ENCODE measurements at places on chromosomes 1 and 21.

DNA sequence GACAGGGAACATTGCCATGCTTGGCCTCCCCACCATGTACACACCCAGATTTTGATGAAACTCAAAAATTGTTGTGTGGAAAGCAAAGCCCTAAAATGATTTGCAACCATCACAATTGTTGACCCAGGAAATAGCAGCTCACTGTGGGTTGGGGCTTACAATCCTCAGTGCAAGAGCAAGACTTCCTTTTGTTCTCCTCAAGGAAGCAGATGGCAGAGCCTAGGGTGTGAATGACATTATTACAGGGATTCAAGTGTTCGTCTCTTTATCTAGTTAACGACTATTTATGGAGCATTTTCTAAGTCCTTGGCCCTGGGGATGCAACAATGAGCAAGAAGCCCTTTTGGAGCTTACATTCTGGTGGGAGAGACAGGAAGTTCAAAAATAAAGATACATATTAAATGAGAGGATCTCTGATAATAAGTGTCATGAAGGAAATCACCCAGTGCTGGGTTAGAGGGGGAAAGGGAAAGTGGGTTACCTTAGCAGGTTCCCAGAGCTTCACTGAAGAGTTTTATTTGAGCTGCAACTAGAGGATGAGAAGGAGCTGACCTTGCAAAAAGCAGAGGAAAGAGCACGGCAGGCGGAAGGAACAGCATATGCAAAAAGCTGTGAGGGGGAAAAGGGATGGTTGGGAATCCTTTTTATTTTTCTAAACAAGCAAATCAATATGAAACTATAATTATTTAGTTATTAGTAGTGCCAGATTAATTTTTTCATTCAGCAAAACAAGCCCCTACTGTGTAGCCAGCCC, 38.5 kb upstream of the ID3 start:
- peak; percentile 21 for DNase-seq

DNA sequence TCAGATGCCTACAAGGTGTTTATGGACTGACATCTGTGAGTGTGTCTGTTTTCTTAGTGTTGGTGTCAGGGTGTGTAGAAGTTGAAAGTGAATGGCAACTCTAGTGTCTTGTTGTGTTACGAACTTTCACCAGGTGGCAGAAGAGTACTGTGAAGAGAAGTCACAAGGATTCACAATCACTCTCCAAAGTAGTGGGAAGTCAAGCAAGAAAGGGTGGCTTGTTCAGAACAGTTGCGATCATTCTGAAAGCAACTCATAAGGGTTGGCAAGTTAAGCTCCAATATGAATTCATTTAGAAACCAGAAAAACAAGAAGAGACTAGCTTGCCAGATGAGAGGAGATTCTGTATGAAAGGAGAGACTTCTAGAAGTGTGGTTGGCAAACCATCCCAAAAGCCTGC, 86.1 kb downstream of the FASLG start:
- peak; percentile 71 for DNase-seq

- peak; percentile 94 for DNase-seq
Observed at GRCh38 chr1:92961896-92962752, 862 bp upstream of the DIPK1A start.

- DNase-seq = no peak
Observed at GRCh38 chr1:44511769-44512168, 106.7 kb downstream of the RNF220 start.

DNA sequence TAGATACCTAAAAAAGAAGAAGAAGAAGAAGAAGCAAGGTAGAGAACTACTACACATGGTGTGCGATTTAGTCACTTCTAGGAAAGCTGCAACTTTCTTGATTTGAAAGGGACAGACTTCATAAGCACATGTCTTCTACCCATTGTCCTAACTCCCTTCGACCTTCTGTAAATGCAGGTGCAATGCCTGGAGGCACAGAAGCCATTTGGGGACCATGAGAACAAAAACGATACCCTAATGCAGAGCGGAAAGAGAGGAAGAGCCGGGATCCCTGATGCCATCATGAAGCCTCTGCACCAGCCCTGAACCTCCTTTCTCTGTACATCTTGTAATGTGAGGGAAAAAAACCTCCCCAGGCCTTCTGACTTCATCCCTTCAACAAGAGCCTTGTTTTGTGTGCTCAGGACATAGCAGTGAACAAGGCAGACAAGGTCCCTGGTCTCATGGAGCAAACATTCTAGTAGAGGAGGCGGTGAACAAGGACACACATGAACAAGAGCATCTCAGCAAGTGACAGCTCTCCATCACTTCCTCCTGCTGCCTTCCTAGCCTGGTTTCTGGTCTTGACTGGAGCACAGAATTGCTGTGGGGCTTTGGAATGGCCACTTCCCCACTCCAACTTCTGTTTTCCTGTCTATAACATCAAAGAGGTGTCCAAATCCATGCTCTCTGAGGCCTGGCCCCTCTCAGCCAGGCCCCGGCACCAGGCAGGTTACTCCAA, 5.5 kb upstream of the LAPTM5 start:
- DNase-seq = no peak

DNA sequence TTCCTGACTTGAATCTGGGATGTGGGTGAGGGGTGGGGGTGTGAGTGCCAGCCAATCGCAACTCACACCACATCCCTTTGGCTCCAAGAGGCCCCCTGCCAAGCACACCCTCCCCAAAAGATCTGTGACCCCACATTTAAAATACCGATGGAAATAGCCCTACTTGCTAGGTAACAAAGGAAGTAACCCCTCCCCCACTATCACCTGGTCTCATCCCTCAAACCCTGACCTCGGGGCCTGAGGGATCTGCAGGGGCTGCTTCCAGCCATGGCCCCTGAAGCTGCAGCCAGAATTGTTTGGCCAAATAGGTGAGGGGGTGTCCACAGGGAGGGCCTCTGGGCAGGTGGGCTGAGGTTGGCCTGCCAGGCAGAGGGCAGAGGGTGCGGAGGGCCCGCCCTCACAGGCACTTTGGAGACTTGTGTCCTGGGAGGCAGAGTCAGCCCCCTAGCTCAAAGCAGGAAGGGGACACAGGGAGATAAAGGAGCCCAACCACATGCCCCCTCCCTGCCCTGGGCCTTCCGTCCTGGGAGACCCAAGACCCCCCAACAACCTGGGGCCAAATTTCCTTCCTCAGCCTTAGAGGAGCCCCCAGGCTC, 37.2 kb downstream of the SDC3 start:
- DNase-seq = no peak

DNA sequence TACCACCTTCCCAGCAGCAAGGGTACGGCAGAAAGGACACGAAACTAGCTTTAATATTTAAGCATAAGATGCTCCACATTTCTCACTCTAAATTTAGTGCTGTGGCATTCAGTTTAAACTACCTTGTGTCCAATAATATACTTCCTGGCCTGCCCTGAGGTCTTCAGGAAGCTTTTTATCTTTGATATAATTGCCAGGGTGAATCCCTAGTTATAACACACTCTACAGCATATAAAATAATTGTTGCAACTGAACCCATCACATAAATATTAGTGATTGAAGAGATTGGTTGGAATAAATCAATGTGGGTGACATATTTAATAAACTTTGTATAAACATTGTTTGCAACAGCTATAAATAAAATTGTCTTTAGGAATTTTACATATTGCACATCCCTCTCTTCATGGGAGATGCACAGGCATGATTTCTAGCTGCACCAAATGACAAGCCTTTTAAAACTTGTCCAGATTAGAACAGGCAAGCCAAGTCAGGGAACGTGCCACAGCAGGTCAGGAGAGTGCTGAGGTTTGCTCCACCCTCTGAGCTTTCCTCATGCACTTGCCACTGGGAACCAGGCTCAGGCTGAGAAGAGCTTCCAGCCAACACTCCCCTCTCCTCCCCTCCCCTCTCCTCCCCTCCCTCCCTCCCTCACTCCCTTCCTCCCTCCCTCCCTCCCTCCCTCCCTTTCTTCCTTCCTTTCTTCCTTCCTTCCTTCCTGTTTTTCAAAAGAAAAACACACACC, 623.2 kb upstream of the PKN2 start:
- no peak for DNase-seq
